ENCODE measurements at places on chromosomes 12 and 14.

GRCh38 chr12:25436206-25437030 is 116.7 kb downstream of the LMNTD1 start:
- DNase-seq: peak; percentile 54

DNA sequence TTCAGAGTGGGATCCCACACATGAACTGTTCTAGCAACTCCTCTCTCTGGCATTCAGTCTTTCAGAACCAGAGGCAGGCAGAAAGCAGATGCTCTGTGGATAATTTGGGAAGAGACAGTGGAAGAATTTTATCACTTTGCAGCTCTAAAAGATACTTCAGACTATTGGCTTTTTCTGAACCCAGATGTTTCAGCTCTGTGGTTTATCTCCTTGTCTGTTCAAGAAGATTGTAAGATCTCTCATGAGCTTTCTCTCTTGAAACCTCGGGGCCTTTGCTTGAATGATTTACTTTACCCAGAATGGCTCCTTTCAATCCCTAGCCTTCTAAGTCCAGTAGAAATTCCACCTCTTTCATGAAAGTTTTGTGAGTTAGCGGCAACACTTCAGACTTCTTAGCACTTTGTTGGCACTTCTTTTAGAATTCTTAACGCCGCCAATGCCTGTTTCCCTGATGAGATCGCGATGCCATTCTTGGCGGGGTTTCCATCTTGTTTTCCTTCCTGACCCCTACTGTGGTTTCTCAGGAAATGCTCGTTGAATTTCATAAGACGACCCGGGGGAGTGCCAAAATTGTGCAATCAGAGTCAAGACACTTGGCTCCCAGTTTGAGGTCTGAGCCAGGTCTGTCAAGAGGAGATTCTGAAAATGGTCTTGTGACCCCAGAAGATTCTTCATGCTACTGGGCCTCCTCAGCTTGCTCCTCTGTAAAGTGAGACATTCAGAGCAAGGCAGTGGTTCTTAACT is 107.0 kb upstream of the PRICKLE1 start:
- DNase-seq: no peak

GRCh38 chr12:80017261-80017870 is 82.0 kb upstream of the OTOGL start:
- no peak for DNase-seq

GRCh38 chr12:123984903-123985302 is 11.9 kb downstream of the ZNF664 start:
- no peak for DNase-seq

GRCh38 chr12:65539023-65539422 is 260.5 kb downstream of the MSRB3 start:
- DNase-seq: no peak

DNA sequence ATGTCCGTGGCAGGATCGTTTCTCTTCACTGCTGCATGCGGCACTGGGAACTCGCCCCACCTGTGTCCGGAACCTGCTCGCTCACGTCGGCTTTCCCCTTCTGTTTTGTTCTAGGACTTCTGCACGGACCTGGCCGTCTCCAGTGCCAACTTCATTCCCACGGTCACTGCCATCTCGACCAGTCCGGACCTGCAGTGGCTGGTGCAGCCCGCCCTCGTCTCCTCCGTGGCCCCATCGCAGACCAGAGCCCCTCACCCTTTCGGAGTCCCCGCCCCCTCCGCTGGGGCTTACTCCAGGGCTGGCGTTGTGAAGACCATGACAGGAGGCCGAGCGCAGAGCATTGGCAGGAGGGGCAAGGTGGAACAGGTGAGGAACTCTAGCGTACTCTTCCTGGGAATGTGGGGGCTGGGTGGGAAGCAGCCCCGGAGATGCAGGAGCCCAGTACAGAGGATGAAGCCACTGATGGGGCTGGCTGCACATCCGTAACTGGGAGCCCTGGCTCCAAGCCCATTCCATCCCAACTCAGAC is 1.2 kb downstream of the FOS start:
- no peak for DNase-seq

DNA sequence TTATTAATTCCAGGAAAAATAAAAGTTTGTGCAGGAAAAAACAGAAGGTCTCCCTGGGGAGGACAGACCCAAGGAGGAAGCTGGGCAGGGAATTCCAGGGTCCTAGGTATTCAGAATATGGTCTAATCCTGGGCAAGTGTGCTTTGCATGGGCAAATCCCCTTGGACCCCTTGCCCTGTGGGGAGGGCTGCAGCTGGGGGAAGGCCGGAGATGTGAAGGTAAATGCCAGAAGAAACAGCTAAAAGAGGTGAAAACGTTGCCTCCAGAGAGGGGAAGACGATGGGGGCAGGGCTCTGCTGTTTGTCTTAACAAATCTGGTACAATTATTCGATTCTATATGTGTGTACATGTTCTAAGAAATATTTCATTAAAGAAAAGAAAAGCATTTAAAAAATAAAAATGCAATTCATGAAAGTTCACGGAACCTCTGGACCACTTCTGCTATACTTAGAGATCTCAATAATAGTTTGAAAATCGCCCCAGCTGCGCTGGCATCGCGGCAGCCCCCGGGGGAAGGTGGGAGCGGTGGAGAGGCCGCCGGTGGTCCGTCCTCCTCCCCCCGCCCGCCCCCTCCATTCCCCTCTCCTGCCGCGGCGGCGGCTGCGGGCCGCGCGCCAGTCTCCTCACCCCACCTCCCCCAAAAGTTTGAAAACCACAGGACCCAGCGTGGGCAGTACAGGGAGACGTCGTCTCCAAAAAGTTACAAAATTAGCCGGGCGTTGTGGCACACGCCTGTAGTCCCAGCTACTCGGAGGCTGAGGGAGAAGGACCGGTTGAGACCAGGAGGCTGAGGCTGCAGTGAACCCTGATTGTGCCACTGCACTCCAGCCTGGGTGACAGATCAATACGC is 1.5 kb upstream of the PRPF40B start:
- DNase-seq: no peak

GRCh38 chr12:119229205-119229604 is 50.5 kb downstream of the HSPB8 start:
- no peak for DNase-seq

DNA sequence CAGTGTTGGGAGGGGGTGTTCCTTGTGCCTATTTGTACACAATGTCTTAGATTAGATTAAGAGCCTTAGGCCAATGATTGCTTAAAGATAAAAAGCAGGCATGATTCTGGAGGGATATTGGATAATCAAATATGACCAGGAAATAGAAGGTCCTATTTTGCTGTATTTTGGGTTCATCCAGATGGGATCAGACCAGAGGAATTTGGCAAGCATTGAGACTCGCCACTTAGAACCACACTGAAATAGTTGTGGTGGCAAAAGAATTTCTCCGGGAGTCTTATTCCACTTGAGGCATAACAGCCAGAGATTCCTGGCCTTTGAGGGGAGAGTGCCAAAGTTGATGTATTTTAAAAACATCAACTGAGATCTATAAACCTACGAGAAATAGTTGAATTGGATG is 327.2 kb downstream of the RAD51B start:
- no peak for DNase-seq

DNA sequence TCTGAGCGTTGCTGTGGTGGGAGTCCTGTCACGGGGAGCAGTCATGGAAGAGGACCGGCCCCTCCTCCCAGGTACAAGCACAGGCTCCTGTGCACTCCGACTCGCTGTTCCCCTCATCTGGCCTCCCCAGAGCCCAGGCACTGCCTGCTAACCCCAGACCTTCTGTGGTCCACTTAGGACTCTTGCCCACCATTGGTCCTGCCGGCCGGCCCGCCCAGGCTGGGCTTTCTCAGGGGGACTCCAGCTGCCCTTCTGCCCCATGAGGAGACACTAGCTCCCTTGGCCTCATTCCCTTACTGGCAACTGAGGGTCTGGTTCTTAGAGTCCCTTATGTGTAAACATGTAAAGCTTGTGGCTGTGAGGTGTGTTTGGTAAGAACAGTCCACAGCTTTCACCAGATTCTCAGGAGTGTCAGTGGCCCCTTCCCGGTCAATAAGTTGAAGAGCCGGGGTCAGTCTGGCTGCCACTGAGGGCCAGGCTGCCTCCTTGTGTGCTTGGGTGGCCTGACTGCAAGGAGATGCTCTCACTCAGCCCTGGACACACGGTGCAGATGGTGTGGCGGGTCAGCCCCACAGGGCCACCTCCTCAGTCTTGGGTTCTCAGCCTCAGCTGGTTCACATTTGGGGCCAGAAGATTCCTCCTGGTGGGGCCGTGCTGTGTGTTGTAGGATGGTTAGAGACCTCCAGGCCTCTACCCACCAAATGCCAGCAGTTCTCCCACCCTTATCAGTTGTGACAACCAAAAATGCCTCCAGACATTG is 43.6 kb downstream of the DDX51 start:
- no peak for DNase-seq

DNA sequence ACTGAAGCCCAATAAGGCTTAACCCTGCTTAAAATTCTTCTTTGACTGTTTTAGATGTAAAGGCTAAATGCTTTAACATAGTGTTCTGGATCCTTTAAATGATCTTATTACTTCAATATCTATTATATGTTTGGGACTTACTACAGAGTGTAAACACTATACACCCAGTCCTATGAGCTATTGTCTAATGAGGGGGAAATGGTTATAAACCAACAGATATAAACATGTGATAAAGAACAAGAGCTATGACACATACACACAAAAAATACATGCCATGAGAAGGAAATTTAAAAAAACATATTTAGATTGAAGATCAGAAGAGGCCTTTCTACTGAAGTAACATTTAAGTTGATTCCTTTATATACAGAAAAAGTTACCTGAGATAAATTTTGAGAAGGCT is 505.1 kb downstream of the FOXG1 start:
- DNase-seq: no peak

DNA sequence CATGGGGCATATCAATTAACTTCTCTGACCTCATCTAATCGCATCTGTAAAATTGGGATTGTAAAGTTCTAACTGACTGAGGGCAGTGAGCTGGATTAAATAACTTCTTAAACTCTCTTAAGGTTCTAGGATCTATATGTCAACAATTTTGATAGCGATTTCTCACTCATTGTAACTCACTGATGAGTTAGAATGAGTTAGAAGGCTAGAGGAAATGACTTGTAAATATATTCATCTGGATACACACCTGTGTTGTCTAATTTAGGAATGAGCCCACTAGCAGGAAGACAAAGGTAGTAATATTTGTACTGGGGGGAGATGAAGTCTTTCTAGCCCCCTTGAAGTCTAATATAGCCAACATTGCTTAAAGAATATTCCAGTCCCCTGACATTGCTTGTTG is 46.3 kb upstream of the CERS5 start:
- DNase-seq: no peak

- DNase-seq: peak; percentile 6
Measured at GRCh38 chr12:96501133-96501761, 11.9 kb downstream of the CFAP54 start.

- DNase-seq: no peak
Measured at GRCh38 chr12:122128481-122128880, 45.5 kb downstream of the IL31 start.

DNA sequence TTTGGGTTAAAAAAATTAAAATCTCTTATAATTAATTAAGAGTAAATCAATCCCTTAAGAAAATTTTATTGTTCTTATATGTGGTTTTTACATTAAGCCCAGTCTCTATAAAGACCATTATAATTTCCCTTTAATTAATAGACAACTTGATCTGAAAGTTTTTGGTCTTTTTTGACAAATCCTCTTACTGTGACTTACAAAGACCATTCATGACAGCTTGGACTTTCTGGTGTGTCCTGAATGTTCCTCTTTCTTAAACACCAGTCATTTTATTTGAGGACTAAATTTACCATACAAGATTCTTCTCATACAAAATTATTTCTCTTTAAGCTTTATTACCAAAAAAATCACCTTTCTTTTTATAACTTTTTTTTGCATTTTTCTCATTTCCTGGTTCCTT is 368.3 kb downstream of the ADGRD1 start:
- DNase-seq: no peak

DNA sequence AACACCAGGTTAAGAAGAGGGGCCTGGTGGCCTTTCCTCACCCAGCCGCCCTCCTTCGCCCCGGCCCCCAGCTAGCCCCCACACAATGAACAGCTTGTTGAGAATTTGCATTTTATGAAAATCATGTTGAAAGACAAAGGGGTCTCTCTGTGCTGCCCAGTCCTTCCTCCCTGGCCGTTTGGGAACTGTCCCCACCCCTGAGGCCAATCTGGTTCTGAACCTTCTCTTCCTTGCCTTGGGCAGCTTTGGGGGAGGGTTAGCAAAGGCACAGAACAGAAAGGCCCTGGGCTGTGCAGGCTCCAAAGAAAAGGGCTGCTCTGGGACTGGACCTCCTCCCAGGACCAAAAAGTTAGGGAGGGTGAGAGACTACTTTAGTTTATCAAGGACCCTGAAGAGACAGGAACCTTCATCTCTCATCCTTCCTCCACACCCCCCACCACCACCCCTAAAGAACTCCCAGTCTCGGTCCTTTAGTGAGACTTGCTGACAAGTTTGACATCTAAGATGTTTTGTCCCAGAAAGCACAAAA is 1.3 kb downstream of the TAMALIN start:
- DNase-seq: no peak

DNA sequence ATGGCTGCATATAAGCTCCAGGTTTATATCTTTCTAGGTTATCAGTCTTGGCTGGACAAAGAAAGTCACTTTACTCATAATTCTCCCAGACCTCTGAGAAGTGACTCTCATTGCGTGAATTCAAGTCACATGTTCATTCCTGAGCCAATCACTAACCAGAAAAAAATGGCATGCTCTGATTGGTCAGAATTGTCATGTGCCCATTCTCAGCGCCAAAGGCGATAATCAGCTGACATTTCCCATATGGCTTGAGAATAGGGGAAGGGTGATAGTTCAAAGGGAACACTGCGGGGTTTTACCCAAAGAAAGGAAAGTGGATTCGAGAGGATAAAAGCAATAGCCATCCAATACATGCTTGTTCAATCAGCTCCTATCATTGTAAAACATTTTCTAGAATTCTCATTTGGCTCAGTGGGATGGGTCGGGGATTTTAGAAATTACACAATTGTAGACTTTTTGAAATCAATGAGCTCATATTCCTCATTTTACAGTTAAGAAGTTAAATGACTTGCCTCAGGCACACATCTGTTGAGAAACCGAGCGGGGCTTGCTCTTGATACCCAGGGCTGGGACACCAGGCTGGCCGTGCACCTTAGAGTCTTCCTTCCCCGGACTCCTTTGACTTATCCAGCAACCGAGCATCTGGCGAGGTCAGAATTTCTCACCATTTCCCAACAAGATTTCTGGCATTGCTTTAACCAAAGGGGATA is 454.0 kb upstream of the TBX3 start:
- no peak for DNase-seq

DNA sequence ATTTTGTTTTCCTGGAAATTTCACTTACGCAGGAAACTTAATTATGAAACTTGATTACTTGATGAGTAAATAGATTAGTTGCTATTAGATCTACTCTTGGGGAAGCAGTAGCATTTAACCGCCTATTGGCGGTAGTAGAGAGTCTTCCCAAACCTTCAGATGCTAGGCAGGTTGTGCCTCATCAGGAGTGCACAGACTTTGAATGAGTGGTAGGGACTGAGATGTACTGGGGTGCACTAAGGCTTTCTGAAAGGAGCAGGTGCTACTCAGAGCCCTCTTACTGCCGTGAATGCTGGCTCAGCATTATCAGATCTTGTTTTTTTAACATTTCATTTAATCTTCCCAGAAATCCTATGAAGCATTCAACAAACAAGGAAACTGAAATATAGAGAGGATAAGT is 7.7 kb downstream of the GATC start:
- no peak for DNase-seq

- DNase-seq: no peak
Measured at GRCh38 chr14:97109234-97109633, 312.1 kb downstream of the VRK1 start.
